ENCODE measurements at places on chromosomes 6 and 20.

GRCh38 chr6:144781836-144782235 is 496.7 kb downstream of the UTRN start:
- DNase-seq = no peak

DNA sequence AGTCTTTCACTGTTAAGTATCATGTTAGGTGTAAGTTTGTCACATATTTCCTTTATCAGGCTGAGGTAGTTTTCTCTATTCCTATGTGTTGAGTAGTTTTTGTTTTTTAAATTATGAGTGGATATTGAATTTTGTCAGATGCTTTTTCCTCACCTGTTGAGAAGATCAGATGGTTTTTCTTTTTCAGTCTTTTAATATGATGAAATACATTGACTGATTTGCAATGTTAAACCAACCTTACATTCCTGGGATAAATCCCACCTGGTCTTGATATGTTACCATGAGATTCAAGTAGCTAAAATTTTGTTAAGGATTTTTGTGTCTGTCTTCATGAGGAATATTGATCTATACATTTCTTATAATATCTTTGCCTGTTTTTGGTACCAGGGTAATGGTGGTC is 52.1 kb downstream of the FOXO3 start:
- DNase-seq = no peak

DNA sequence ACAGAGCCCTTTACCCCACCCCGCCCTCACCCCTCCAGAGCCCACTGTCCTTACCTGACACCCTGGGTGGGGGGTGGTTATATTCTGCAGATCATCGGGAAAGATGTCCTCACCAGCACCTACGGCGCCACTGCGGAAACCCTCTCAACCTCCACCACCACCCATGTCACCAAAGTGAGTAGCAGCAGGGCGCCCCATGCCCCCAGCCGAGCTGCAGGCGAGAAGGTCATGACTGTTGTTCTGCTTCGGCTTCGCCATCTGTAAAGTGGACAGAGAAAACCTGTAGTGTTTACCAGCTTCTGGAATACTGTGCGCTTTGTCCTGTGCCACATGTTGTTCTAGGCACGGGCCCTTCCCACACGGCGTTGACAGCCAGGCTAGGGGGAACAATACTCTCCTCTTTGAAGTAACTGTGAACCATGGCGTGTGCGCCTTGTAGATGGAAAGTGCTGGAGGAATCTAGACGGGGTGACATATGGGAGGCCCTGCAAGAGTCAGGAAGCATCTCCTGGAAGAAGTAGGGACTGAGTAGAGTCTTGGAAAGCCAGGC is 16.5 kb upstream of the AAR2 start:
- DNase-seq = no peak

GRCh38 chr6:15421945-15422733 is 176.3 kb downstream of the JARID2 start:
- DNase-seq = no peak

DNA sequence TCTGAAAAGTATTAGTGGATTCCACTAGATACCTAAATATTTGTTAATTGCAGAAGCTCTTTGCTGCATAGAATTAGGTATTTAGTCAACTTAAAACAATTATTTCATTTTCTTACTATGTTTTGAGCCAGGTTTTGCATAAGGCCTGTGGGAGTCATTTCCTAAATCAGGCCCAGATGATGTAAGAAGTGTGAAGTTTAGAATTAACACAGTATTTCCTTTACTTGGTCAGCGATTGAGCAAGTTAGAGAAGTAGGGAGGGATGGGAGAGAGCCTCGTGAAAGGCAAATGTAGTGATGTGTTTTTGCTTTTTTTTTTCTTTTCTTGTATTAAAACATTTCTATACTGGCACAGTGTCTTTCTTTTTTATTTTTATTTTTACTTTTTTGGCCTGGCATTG is 711.1 kb downstream of the HDGFL1 start:
- no peak for DNase-seq

DNA sequence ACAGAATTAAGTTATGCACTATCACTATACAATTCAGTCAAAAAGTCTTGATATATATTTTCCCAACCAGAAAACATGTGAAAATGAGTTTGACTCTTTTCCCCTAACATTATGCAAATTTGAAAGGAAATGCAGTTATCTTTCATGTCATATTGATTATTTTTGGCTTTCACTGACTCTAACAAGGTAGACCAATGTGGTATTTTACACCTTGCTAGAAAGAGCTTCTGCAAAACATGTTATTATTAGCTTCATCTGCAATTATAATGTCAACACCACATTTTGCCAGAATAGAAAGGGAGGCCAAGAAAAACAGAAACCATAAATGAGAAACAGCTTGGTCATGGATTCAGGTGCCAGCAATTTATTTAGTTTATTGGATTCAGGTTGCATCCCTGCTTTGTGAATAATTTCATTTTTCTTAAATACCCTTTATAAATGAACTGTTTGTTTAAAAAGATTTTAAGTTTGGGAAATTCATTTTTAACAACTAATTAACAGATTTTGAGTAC is 226.1 kb upstream of the GJE1 start:
- no peak for DNase-seq

DNA sequence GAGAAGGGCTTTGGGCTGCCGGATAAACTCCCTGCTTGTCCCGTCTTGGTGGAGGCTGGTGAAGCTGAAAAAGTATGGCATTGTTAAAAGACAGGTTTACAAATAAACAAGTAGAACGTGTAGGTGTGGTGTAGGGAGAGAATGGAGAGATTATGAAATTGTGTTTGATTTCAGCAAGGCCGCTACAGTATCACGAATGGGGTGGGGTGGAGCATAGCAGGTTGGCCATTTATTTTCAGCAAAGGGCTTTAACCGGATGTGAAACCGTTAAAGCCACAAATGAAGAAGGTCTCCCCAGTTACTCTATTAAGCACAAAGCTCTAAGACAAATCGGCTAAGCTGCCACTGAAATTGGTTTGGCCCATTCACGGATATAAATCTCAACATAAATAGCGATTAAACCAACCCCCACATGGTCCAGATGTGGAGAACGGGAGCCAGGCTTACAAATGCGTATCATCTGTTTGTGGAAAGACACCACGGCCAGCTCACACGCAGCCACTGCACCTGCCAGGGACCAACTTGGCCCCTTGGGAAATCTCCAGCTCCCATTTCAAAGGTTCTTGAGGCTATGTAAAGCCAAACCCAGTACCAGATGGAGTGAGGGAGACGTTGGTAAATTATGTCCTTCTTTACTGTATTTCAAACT is 94.0 kb downstream of the ZMYND8 start:
- no peak for DNase-seq

- DNase-seq = no peak
Measured at GRCh38 chr6:143034689-143035334, 25.9 kb upstream of the AIG1 start.

- DNase-seq = no peak
Measured at GRCh38 chr20:45470937-45471336, 1.4 kb downstream of the WFDC2 start.

GRCh38 chr6:20102397-20103073 is 109.7 kb downstream of the MBOAT1 start:
- DNase-seq = no peak

GRCh38 chr6:132079286-132079685 is 128.1 kb upstream of the CCN2 start:
- no peak for DNase-seq

GRCh38 chr6:33217681-33218080 is 9.4 kb downstream of the RING1 start:
- no peak for DNase-seq

GRCh38 chr6:21807299-21808044 is 213.9 kb downstream of the SOX4 start:
- no peak for DNase-seq

- DNase-seq = no peak
Measured at GRCh38 chr6:33729059-33729458, 17.6 kb upstream of the UQCC2 start.

GRCh38 chr6:131749023-131749422 is 38.2 kb upstream of the CTAGE9 start:
- no peak for DNase-seq

- no peak for DNase-seq
Measured at GRCh38 chr6:37893257-37893656, 73.7 kb downstream of the ZFAND3 start.

GRCh38 chr6:153503810-153504209 is 372.7 kb upstream of the RGS17 start:
- no peak for DNase-seq

DNA sequence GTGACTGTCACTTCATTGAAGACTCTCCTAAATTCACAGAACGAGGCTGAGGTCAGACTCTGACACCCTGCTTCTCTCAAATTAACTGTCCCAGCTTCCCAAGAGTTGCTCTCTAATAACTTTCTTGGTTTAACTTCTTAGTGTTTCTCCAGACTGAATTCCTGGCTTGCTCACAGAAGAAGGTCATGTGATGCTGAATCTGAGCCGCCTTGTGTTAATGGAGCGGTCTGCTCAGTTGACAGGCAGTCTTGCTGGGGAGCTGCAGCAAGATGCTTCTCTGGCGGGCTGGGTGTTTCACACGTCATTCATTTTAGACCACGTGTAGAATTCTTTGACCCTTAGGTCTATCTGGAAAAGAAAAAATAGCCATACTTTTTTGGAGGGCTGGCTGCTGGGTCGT is 107.3 kb downstream of the FOXO3 start:
- no peak for DNase-seq

DNA sequence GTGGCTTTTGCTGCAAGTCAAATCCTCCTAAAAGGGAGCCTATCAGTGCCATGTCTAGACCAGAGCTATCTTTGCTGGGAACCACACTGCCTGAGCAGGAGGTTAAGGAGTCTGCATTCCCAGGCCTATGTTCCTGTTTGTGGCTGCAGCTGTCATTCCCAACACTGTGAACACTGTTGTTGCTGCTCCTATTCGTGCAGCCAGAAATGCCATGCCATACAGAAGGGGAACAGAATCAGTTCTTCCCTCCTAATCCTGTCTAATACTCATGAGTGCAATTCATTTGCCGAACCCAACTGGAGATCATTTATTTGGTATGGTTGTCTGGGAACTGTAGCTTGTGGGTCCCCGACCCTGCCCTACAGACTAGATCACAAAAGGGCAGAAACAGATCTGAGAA is 406.5 kb upstream of the GJE1 start:
- no peak for DNase-seq

DNA sequence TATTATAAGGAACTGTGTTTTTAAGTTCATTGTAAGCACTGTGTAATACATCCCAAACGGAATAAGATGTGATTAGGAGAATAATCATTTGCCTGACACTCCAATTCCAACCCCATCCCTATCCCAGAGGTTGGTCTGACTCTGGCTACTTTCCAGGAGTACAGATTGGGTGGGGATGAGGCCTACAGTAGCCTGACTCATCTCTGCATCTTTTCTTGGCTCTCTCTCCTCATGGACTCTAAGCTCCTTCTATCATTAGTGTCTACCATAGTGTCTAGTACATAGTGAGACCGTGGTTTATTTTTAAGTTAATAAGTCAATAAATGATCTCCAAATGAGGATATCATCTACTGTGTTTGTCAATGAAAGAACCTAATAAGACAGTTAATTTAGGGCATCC is 92.2 kb upstream of the CNKSR3 start:
- no peak for DNase-seq

DNA sequence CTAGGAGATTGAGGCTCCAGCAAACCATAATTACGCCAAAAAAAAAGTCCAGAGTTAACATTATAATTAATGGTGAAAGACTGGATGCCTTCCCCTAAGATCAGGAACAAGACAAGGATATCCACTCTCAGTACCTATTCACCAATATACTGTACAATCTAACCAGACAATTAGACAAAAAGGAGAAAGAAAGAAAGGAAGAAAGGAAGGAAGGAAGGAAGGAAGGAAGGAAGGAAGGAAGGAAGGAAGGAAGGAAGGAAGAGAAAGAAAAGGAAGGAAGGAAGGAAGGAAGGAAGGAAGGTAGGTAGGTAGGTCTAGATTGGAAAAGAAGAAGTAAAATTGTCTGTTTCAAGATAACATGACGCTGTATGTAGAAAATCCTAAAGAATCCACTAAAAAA is 50.7 kb downstream of the TASP1 start:
- DNase-seq = no peak

DNA sequence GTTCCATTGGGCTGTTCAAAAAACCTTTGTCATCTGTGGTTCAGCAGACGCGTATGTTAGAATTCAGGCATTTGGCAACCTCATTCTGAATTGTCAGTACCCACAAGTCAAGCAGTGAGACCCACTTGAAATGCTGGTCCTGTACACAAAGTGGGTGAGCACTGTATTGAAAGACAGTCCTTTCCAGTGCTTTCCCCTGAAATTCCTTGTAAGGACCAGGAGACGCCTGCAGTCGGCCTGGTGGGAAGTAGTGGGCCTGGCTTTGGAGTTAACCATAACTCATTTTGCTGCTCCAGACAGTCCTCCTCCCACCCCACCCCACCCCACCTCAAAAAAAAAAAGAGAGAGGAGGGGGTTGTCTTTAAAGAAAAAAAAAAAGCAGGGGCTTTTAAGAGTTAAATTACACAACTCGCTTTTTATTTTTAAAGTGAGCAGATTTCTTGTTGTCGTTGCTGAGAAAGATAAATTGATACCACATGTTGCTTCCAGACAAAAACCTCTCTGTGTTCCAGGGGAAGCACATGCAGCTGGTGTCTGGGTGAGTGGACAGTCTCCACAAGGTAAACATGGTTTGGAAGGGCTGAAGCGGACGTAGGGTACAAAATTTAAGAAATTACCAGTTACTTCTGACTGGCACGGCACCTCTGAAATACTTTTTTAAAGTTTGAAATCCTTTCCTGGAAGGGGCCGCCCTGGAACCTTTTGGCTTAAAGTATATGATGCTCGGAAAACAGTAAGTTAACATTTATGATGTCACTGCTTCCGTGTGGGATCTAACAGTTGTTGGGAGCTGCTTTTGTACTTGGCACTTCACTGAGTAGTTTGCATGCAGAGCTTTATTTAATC is 95.3 kb downstream of the FOXO3 start:
- no peak for DNase-seq

GRCh38 chr6:81838031-81838430 is 85.5 kb upstream of the TENT5A start:
- no peak for DNase-seq

DNA sequence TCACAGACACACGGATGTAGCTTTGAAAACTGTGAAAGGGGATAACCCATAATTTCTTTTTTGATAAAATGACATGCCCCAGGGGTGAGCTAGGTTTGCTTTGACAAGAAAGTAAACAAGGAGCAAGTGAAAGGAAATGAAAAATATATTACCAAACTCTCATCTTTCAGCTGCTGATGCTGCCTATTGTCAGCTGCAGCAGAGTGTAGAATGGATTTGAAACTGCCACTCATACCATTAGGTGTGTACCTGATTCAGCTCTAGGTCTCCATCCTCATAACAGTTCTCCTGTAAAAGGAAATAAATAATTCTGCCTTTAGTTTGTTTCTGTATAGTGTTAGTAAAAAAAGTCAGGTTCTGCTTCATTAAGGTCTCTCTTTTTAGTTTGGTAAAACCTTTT is 415.1 kb upstream of the MARCKS start:
- DNase-seq = no peak

- no peak for DNase-seq
Measured at GRCh38 chr20:59314997-59315396, 14.6 kb downstream of the EDN3 start.

All from stimulated activated CD4-positive, alpha-beta T cell treated with anti-CD3 and anti-CD28 coated beads, Interleukin-4, amount 100 ng/mL, for 48 hours (primary cell).